ENCODE measurements at places on chromosomes 5 and 9. TPM values are rescaled to one million over a fixed set of nuclear protein-coding genes. Genes with fewer than 3 reads are reported as not detected.

GRCh38 chr9:137380606-137381005, 42.4 kb downstream of the EXD3 start:
- DNase-seq, result no peak

DNA sequence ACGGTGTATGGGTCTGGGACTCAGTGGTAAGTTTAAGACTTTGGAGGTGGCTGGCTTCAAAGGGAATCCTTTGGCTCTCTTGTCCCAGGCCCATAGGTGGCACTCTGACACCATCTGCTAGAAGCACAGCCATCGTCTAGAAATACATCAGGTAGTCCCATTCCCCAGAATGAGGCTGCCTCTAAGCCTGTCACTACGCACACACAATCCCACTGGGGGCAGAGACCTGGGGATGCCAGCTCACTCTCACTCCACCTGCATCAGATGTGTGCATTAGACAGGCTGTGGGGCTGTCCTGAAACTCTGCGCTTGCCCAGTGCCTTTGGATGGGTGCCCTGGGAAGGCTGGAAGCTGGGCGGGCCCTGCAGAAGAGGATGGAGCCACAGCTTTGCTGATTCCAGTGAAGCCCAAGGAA, 127.5 kb upstream of the PANK3 start:
- DNase-seq, result no peak

DNA sequence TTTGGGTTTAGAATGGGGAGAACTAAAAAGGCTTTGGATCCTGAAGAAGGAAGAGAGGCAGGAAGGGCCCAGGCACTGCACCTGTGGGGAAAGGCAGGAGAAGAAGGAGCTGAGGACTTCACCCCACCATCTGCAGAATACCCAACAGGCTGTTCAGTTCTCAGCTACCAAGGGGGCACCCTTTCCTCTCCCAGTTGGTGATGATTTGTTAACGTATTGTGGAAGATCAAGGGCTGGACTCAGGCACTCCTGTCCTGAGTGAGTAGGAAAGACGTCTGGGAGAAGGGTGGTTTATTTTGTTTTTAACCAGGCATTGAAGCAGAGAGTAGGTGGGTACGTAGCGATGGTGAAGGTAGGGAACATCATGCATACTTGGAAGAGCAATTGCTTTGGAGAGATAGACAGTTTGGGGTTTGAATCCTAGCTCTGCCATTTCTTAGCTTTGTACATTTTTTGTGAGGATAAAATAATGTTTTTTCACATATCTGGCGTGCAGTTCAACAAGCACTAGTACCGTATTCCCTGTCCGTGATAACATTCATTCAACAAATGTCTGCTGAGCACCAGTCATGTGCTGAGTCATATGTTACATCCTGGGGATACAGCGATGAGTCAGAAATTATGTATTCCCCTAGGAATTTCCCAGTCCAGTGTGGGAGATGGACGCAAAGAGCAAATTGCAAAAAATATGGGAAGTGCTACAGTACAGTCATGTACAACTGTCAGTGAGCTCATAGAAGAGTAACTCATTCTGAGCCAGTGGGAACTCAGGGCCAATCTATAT, 2.1 kb downstream of the MSANTD3 start:
- DNase-seq, result no peak

Gene OR1L4
- total RNA-seq, result not detected

DNA sequence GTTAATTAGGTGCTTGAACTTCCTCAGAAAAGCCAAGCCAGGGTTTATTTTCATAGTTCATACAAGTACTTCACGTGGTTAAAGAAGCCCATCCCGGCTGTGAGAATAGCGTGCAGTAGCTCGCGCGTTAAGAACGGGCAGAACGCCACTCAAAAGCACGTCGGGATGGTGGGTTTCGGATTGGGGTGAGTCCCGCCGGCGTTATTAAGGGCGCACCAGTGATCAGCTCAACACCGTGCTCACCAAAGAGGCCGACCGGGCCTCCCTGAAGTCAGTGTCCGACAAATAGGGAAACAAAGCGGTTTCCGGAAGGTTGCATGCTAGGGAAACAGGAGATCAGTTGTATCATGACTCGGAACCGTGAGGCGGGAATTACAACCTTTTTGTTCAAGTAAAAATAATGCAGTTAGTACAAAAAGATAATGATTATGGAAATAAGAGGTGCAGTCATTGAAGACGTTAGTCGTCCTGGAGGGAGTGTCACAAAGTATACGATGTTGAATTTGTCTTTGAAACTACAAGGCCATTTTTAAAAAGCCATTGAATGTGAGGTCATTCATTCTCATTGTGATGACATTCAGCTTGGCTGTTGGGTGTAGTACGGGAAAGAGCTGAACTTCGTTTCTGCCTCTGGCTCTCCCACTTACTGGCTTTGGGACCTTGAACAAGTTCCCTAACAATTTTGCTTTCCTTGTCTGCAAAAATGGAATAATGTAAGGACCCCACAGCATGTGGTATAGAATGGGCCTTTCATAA, 992 bp downstream of the SETD9 start:
- DNase-seq, result no peak

Gene HAVCR2
- total RNA-seq, result 4.4 TPM

Gene STPG3
- not detected for total RNA-seq

DNA sequence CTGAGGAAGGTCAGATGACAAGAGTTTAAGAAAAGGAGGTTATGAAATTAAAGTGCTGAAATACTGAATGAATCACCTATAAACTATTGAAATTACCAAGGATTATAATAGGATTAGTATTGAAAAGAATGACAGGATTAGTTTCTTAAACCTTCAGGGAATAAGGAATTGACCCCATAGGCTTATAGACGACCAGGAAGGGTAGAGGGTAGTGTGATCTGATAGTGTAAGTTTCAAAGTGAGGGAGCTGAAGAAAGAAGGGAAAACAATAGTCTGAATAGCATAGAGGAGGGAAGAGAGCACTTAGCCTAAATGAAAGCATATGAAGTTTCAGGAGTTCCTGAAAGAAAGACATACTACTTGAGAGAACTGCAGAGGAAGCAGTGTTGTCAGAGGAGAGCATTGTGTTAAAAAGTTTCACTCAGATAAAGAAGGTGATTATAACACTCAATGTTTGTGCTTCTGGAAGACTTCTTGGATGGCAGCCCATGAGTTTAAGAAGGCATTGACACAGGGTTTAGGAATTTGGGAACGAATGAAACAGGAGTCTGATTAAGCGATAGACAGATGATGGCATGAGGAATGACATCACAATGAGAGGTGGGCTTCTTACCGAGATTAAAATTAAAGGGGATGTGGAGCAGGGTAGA, 557.9 kb upstream of the GRAMD2B start:
- no peak for DNase-seq

Gene DTWD2
- total RNA-seq, result 3.7 TPM

- no peak for DNase-seq
These were observed 63.9 kb downstream of the C9orf152 start for GRCh38 chr9:110143950-110144545.

- no peak for DNase-seq
These were observed 116.6 kb upstream of the SARDH start for GRCh38 chr9:133854765-133855164.

Gene GNA14
- total RNA-seq, result not detected

Gene POLR3G
- total RNA-seq, result 17.9 TPM

DNA sequence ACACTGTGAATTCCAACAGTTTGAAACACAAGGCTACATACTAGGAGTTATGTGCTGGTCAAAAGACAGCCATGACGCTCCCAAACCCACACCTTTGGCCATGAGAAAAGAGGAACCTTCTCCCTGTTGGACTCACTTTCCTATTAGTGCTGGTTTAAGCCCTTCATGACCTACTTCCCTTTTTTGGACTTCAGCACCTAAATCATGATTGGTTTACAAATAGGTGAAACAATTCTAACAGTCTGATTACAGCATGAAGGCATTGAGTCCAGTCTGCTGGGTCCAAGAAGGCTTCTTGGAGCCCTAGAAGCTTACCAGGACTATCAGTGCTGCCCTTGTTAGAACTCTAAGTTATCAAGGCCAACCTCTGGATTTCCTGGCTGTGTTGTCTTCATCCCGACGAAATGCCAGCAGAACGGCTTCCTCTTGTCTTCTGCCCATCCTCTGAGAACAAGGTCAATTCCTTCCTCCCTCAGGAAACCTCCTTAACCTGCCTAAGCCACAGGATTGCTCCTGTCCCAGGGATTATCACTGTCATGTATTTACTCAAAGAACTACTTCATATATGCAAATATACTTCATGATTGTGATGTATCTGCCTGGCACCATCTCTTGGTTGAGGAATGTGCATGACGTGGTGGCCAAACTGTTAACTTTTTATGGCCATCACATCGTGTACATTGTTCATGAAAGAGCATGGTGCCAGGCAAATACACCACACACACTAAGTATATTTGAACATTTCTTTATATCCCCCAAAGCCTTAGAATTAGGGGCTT, 83.6 kb downstream of the ANKH start:
- DNase-seq, result no peak

Gene SEMA4D
- 344 TPM for total RNA-seq

GRCh38 chr5:138568061-138568824, 7.0 kb downstream of the HSPA9 start:
- no peak for DNase-seq

Gene ANKRD55
- total RNA-seq, result 0.22 TPM

- no peak for DNase-seq
These were observed 57.6 kb downstream of the TMEM174 start for GRCh38 chr5:73230264-73231245.
